ENCODE measurements at places on chromosomes 1 and 21.

DNA sequence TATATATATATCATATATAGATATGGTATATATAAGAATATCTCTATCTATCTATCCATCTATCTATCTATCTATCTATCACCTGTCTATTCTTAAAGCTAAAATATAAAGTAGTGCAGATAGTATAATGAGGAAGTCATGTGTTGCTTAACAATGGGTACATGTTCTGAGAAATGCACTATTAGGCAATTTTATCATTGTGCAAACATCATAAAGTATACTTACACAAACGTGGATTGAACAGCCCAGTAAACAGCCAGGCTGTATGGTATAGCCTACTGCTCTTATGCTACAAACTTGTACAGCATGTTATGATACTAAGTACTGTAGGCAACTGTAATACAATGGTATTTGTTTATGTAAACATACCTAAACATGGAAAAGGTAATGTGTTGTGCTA lies 621.0 kb upstream of the NCAM2 start:
- no peak for DNase-seq

- DNase-seq: no peak
Observed at GRCh38 chr1:76335882-76336281, 261.3 kb downstream of the ST6GALNAC3 start.

DNA sequence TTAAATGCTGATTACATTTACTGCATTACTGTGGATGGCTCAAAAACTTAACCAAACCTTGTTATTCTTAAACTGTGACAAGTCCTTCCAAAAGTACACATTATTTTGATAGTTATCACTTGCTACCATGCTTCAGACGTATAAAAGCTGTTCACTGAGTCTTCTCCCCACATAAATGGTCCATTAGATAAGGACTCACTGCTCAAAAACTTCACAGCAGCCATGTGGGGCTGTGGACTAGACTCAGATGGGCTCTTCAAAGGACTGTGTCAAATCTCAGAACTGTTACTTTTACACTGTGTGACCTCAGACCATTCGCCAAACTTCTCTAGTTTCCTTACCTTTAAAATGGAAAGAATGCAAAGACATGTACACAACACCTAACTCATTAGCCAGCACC lies 11.6 kb downstream of the SCAF4 start:
- DNase-seq: no peak

GRCh38 chr1:101298663-101299062 lies 61.8 kb downstream of the S1PR1 start:
- DNase-seq: no peak

DNA sequence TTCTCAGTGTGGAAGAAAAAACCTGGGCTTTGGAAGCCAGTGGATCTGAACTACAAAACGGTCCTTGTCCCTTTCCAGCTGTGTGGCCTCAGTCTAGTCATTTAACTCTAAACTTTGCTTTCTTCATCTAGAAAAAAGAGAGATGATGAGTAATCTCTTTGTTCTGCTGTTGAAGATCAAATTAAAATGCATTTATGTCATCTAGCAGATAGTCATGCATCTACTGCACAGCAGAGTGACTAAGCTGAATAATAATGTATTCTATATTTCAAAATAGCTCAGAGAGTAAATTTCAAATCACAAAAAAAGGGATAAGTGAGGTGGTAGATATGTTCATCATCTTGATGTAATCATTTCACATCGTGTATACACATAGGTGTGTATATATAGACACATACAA lies 473.2 kb downstream of the DSCAM start:
- no peak for DNase-seq

DNA sequence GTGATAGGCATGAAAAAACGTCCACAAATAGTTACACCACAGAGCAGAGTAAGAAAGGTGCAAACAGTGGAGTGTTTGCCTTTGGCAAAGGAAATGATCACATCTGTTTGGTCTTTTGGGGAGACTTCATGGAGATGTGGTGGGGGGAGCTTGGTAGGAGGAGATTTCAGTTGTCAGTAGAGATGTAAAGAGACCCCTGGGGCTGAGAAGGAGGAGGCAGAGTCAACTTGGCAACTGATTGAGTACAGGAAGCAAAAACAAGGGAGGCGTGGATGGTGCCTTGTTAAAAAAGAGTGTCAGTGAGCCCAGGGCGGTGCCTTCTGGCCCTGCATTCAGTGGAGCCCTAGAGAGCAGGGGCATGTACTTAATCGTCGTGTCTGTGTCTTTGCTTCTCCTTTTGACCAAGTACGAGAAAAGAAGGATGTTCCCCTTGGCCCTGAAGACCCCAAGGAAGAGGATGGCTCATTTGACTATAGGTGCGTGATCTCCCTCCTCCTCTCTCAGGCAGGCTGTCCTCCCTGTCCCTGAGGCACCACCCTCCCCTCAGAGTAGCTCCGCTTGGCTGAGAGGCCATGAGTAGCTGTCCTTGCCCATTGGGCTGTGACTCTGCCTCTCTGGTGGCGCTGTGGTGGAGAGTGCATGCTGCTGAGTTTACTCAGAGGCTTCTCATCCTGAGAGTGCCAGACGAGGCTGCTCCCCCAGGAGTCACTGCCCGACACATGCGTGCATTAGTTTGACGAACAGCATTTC lies 30.4 kb upstream of the CNTN2 start:
- DNase-seq: peak; percentile 32

DNA sequence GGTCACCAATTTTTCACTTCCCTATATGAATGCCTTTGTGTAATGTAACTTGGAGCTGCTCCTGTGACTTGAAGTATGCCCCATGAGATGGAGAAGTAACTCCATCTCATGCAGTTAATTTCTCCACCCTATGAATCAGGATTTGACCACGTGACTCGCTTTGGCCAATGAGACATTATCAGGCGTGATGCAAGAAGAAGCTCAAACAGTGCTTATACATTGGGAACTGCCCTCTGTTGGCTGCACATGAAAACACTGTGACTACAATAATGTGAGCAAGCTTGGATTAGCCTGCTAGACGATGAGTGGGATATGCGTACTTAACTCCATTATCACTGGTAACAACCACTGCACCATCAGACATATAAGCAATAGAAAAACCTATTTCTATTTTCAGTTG lies 684.4 kb downstream of the PLA2G4A start:
- DNase-seq: no peak

- DNase-seq: no peak
Observed at GRCh38 chr1:69073176-69073575, 494.5 kb upstream of the LRRC7 start.

DNA sequence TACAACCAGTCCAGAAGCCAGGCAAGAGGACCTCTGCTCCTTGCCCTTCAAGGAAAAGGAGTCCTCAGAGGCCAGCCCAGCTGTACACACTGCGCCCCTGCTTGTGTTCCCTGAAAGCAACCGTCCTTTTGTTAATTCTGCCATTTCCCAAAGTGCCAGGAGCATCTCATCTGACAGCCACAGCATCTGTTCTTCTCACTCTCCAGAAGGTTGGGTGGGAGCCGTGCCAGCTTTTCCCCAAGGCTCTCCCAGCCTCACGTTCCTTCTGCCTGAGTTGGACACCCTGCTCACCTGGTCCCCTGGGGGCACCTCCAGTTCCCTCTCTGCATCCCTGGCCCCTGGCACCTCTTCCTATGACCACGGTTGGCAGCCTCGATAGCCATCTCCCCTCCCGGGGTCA lies 10.5 kb upstream of the CNTN2 start:
- DNase-seq: no peak

- DNase-seq: peak; percentile 48
Observed at GRCh38 chr1:1136547-1137230, 20.8 kb upstream of the C1orf159 start.

DNA sequence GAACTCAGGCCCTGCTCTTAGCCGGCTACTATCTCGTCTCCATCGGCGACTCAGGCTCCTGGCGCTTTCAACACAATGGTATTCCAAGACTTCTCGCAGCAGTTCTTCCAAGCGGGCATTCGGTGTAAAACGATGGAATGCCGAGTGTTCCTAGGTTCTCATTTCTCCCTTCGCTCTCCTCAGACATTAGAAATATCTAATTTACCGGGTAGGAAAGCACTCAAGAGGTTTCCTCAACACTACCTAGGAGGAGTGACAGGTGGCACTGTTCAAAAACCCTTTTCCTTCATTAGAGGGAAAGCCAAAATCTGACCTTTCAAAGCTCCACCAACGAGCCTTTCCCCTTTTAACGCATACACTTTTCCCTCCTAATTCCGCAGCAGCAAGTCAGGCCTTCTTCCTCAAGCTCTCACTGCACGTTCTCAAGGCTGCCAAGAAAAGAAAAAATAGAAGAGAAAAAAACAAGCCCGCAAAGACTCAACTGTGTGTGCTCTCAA lies 601 bp downstream of the UBE2G2 start:
- no peak for DNase-seq

DNA sequence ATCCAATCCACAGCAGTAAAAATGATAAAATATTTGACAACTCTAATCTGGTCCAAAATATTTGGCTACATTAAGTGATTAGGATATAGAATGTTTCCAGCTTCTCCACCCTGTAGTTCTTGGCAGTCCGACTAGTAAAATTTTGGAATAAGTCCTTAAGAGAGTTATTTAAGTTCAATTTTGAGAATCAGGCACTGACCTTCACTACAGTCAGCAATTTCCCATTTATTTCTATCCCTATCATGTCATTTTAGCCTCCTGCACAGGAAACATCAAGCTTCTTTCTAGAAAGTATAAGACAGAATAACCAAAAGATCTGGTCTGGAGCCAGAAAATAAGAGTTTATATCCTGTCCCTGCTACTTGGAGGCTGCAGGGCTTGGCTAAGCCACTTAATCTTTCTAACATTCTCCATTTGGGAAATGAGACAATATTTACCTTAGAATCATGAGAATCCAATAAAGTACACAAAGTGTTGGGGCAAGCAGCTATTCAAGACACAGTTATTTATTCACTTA lies 162.2 kb downstream of the DPYD start:
- peak; percentile 6 for DNase-seq
